ENCODE measurements at places on chromosomes 3 and 15.
A peak's percentile ranks its signal among the peaks of the same experiment; 100 is the strongest.

DNA sequence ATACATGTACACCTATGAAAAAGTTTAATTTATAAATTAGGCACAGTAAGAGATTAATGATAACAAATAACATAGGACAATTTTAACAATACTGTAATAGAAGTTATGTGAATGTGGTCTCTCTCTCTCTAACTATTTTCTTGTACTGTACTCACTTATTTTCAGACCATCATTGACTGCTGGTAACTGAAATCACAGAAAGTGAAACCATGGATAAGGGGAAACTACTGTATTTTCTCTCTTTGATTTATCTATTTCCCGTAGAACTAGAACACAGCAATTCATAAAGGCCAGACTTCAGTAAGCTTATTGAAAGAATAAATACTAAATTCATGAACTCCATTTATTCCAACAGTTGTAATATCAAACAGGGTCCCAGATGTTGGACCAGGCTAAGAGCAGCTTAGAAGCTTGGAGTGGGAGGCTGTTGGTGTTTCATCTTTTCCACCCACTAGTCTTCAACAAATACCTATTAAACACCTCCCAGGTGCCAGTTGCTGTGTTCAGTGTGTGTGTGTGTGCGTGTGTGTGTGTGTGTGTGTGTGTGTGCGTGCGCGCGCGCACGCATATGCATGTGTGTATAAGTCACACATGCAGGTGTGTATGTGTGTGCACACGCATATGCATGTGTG, 235.4 kb downstream of the FOXP1 start:
- no peak for DNase-seq

GRCh38 chr15:70271422-70272088, 173.8 kb upstream of the TLE3 start:
- no peak for DNase-seq

DNA sequence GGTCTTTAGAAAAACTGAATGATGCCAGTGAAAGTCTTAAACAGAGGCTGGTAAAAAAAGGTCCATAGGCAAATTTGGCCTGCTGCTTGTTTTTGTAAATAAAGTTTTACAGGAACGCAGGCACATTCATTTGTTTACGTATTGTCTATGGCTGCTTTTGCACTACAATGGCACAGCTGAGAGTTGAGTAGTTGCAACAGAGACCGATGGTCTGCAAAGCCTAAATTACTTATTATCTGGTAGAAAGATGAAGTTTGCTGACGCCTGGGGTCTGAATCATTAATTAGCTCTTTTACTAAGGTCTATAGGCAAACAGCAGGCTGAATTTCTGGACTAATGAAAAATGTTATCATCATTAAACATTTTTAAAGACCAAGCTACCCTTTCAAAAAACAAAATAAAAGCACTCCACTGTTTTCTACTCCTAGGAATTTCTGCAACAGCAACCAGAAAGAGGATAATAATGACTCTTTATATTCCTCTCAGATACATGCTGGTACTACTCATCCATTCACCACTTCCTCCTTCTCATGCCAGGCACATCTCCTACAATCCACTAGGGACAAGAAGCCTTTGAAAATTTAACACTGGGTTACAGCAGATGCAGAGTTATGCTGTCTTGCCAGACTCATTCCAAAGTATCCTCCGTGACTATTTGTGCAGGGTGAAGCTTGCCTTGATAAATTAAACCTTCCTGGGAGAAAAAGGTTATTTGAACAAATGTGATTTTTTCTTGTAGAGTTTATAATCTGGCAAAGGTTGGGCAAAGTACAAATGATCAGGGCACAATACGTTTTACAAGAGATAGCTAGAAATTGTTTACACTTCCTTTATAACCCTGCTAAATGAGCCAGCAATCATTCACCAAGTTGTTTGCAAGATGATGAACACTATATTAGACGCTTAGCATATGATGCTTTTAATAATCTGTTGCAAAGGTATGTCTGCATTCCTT, 6.0 kb downstream of the GATM start:
- no peak for DNase-seq

DNA sequence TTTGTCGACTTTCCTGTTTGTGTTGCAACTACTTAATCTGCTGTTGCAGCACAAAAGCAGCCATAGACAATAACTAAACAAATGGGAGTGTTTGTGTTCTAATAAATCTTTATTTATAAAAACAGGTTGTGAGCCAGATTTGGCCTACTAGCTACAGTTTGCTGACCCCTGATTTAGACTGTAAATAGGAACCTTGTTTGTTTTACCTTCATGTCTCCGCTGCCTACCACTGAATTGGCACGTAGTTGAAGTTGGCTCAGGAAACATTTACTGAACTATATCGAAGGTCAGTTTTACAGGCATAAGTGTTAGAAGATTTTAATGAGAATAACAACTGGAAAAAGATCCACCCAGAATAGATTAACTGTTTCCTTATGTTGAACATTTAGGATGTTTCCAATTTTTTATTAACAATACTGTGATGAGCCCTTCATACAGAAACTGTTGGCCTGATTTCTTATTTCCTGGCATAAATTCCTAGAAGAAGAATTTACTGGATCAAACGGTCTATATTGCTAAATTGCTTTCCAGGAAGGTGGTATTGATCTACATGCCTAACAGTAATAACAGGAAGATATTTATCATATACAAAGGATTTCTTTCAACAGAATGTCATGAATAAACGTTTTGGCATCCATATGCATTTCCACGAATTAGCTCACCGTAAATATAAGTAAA, 156.2 kb upstream of the NR2E3 start:
- no peak for DNase-seq

- DNase-seq, result no peak
Observed at GRCh38 chr3:133474251-133474801, 74.5 kb downstream of the BFSP2 start.

DNA sequence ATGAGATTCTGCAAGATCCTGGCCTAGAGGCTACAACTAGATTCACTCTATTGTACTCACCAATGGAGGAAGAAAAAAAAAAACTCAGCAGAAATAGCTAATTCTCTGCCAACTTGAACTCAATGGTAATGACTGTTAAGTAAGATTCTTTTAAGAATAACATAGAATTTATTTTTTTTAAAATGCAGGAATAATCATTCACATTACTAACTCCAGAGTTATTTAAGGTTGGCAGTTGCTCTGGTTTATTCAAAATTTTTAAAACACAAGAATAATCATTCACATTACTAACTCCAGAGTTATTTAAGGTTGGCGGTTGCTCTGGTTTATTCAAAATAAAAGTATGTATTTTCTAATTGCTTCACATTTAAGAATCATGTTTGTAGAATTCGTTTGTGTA, 1071.9 kb downstream of the IGSF11 start:
- DNase-seq, result no peak

DNA sequence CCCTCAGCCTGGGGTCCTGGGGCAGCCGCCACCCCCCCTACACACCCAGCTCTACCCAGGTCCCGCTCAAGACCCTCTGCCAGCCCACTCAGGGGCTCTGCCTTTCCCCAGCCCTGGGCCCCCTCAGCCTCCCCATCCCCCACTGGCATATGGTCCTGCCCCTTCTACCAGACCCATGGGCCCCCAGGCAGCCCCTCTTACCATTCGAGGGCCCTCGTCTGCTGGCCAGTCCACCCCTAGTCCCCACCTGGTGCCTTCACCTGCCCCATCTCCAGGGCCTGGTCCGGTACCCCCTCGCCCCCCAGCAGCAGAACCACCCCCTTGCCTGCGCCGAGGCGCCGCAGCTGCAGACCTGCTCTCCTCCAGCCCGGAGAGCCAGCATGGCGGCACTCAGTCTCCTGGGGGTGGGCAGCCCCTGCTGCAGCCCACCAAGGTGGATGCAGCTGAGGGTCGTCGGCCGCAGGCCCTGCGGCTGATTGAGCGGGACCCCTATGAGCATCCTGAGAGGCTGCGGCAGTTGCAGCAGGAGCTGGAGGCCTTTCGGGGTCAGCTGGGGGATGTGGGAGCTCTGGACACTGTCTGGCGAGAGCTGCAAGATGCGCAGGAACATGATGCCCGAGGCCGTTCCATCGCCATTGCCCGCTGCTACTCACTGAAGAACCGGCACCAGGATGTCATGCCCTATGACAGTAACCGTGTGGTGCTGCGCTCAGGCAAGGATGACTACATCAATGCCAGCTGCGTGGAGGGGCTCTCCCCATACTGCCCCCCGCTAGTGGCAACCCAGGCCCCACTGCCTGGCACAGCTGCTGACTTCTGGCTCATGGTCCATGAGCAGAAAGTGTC, 30.2 kb downstream of the PTPN23 start:
- no peak for DNase-seq

DNA sequence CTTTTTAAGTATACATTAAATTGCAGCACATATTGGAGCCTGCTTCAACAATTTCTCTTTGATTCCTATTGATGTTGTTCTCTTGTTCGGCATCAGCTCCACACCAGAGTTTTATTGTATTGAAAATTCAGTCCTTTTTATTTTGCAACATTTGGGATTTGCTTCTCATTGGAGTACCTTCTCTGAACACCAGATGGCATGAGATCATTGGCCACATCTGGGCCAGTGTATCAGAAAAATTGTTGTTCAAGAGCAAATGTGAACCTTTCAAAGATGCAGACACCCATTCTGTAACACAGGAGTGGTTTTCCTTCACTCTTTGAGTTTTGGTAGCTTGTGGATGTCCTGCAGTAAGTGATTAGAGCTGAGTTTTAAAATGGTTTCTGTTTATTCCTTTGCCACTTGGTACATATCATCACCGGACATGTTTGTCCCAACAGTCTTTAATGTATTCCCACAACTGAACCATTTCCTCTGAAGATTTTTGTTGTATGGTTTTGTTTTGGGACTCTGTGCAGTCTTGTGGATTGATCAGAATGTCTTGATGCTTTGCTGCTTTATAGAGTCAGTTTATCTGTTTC, 96.1 kb downstream of the MCTP2 start:
- DNase-seq, result no peak

GRCh38 chr15:80778621-80778963, 578 bp upstream of the CEMIP start:
- no peak for DNase-seq

GRCh38 chr3:101939361-101940049, 90.2 kb downstream of the NFKBIZ start:
- DNase-seq, result no peak

DNA sequence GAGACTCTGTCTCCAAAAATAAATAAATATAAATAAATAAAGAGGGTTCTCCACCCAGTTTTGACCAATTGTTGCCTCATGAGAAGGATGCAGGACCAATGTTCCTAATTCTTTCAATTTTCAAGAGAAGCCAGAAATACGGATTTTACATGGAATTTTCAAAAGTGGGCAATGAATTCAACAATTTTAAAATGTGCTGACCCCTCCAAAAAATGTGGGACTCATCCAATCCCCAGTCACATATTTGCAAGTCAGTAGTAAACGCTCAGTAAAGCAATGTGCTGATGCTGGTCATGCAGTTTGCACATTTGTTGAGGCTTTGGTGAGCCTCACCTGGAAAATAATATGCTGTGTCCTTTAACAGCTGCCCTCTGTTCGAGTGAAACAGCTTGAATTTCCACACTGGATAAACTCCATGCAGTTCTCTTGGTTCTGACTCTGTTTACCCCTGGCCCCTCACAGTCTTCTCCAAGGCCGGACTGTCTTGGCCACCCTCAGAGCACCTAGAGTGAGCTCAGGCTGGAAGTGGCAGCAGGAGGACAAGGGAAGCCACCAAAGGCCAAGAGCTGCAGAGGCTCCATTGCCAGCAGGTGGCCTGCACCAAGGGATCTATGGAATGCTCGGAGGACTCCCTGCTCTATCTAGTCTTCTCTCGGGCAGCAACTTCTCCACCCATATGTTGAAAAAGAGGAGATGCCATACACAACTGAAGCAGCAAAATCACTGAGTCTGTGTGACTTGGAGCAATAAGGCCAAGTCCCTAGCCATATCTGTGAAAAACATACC, 246.8 kb downstream of the UACA start:
- DNase-seq, result no peak

DNA sequence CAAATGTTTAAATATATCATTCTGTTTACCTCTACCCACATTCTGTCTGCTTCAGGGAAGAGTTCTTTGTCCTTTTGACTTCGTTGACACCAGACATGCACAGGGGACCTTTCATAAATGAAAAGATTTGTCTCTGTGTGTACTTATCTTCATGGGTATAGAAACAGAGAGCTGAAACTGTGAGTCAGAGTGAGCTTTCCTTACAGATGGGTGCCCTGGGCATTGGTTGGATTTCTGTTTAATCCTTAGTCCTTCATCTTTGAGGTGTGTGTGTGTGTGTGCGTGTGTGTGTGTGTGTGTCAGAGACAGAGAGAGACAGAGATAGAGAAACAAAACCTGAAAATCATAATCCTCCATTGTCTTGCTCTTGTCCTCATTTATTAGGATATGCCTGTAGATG, 517.4 kb downstream of the TUSC7 start:
- DNase-seq, result no peak

DNA sequence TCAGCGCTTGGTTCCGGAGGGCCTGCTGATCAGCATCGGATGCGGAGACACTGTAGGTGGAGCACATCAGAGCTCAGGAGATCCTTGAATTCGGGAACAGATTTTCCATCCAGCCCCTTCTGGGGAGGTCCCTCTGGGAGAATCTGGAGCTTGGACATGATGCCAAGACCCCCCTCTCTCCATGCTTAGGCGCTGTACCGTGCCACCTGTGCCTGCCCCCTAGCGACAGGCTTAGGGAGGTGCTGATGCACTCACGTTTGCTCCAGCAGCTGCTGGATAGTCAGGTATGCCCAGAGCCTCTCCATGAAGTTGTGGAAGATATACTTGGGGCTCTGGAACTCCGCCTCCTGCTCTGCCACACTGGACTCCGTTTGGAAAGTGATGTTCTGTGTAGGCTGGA, 9.7 kb downstream of the ITIH4 start:
- DNase-seq, result peak; percentile 22

- no peak for DNase-seq
Observed at GRCh38 chr3:16928386-16929132, 43.8 kb downstream of the PLCL2 start.

- no peak for DNase-seq
Observed at GRCh38 chr3:158104431-158104921, 1.7 kb downstream of the SHOX2 start.

GRCh38 chr3:31054032-31054431, 159.6 kb upstream of the GADL1 start:
- DNase-seq, result no peak

DNA sequence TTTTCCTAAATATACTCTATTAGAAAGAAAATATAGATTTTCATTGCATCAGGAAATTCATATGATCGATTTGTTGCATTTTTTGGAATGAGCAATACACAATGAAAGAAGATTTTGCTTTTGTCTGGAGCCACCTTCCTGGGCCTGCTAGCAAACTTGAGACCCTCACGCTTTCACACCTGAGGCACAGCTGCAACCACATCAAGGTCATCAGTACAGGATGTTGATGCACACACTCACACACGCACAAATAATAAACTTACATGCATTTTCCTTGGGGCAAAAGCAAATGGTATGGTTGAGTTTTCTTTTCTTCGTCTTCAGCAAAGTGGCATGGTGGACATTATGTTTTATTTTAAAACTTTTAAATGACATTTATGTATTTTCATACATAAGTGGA, 64.8 kb upstream of the SATB1 start:
- DNase-seq, result no peak

DNA sequence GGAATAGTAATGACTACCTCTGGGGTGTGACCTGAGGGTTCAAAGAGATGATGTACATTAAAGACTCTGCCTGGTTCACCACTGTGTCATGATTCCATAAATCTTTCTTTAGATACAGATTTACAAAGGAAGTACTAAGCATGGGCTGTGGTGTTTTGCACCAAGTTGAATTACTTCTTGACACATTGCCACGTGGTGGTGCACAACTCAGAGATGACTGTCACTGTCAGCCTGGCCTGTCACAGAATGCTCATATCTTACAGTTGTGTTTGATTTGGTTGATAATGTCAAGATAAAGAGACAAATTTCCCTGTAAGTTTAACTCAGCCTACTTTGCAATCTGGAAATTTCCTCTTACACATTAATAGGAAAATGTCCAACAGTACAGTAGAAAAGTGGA, 3.2 kb downstream of the CTDSPL start:
- no peak for DNase-seq

Data from CMK (cell line).